ENCODE measurements at places on chromosomes 11 and 22. TPM values are rescaled to one million over a fixed set of nuclear protein-coding genes. Genes with fewer than 3 reads are reported as not detected.

Gene RASL10A
- total RNA-seq: 0.93 TPM

Gene P2RY2
- 1.4 TPM for total RNA-seq

Gene TUBA8
- 1.8 TPM for total RNA-seq

Gene ARL14EP
- 13.3 TPM for total RNA-seq

Gene RGL4
- not detected for total RNA-seq

Gene GLYAT
- not detected for total RNA-seq

Gene OR51I1
- total RNA-seq: not detected

Gene CNGA4
- 0.12 TPM for total RNA-seq

Gene DDI1
- total RNA-seq: not detected

Gene OR8K3
- total RNA-seq: not detected

Gene DRD2
- total RNA-seq: not detected

Gene NAV2
- 42.0 TPM for total RNA-seq

Gene RASGRP2
- total RNA-seq: 1.3 TPM

Gene SYCE3
- total RNA-seq: 2.6 TPM

Gene DDTL
- not detected for total RNA-seq

Gene POTEH
- total RNA-seq: not detected

Gene OR2AG1
- not detected for total RNA-seq

Gene MGAT3
- 0.05 TPM for total RNA-seq

Gene CST6
- total RNA-seq: 0.82 TPM

Gene C11orf16
- not detected for total RNA-seq

Measured in glomerular endothelial cell (primary cell).